ENCODE measurements at places on chromosomes 11 and 22. TPM values are rescaled to one million over a fixed set of nuclear protein-coding genes. Genes with fewer than 3 reads are reported as not detected.

DNA sequence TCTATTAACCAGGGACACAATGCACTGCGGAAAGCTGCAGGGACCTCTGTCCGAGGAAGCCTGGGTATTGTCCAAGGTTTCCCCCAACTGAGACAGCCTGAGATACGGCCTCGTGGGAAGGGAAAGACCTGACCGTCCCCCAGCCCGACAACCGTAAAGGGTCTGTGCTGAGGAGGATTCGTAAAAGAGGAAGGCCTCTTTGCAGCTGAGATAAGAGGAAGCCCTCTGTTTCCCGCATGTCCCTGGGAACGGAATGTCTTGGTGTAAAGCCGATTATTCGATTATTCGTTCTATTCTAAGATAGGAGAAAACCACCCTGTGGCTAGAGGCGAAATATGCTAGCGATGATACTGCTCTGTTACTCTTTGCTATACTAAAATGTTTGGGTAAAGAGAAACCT is 5.2 kb downstream of the BET1L start:
- no peak for DNase-seq

- no peak for DNase-seq
Observed at GRCh38 chr11:118059246-118059940, 17.5 kb upstream of the TMPRSS4 start.

DNA sequence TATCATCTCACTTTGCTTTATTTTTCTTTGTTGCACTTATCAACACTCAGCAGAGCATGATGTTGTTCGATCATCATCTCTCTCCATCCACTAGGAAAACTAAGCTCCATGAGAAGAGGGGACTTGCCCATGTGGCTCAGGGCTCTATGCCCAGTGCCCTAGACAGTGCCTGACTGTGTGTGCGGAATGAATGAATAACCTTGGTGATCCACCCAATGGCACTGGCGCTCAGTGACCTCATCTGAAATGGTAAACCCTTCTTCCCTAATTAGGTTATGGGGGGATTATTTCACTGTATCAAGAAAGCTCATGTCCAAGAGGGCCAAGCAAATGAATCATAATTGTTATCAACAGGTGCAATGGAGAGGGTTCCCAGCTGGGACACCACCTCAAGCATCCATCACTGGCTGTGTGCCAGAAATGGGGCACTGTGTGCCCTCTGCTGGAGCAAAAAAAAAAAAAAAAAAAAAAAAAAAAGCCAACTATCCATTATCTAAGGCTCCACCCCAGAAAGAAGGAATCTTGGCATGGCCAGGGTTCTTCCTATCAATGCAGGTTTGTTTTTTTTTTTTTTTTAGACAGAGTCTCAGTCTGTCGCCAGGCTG is 172.6 kb downstream of the LARGE1 start:
- DNase-seq, result peak; percentile 91

DNA sequence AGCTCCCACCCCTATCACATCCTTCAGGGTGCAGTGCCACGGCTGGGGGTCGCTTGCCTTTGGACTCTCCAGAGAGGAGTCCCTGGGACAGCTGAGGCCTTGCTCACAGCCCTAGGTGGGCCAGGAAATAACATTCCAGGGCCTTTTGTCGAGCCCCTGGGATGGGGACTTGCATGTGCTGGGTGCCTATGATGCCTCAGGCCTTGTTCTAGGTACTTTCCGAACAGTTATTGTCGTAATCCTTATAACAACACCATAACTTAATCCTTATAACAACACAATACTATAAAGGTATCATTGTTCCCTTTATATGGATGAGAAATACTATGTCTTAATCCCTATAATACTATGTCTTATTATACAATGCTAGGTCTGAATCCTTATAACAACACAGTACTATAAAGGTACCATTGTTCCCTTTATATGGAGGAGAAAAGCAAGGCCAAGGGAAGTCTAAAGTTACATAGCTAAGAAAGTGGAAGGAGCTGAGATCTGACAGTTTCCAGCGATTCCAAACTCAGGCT is 236.5 kb downstream of the ST3GAL4 start:
- no peak for DNase-seq

- no peak for DNase-seq
Observed at GRCh38 chr11:109034339-109034696, 369.4 kb downstream of the DDX10 start.

DNA sequence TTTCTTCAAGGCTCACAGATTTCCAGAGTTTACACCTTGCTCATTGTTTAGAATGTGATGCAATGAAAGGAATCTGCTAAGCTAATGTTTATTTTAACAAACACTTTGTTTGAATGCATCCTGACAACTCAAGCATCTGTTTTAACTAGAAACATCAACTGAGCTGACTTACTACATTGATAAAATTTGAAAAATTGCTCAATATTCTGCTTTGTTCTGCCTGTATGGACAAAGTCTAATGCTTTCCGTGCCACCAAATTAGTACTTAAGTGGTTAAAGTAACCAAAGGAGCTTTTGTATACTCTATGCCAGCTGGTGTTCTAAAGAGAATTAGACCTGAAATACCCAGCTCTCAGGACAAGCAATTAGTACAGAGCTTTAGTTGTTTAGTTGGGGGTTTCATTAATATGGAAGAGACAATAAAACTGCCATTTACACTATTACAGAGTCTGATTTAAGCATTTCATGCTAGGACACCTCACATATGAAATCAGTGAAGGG is 105.2 kb downstream of the MAML2 start:
- no peak for DNase-seq

DNA sequence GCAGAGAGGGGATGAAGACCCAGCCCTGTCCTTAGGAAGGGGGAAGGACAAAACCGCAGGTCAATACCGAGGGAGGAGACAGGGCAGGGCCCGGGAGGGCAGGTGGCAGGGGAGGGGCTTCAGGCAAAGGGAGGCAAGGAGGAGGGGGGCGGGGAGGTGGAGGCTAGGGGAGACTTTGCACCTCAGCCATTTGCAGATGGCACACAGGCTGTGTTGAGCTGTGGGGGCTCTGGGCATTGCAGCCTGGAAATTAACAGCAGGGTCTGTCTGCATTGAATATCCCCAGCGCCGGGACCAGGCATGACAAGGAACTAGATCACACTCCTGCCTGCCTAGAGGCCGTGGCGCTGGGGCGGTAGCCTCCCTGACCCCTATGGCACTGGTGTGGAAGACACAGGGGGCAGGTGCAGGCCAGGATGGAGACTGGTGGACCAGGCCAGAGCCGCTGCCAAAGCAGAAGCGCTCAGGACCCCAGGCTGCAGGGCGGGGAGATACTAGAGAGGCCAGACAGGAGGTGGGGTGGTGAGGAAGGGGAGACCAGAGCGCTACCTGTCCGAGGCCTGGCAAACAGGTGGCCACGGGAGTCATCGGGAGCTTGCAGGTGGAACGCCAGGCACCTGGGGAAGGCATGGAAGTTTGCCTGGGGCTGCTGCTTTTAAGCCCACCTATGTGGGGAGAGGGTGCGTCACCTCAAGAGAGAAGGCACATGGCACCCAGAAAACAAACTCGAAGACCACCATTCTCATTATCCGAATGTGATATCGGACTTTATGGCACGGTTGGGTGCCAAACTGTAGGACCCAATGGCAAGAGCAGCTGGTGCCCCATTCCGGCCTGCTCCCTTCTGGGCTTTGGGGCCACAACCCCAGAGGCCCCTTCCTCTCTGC is 11.5 kb downstream of the CBX6 start:
- no peak for DNase-seq

DNA sequence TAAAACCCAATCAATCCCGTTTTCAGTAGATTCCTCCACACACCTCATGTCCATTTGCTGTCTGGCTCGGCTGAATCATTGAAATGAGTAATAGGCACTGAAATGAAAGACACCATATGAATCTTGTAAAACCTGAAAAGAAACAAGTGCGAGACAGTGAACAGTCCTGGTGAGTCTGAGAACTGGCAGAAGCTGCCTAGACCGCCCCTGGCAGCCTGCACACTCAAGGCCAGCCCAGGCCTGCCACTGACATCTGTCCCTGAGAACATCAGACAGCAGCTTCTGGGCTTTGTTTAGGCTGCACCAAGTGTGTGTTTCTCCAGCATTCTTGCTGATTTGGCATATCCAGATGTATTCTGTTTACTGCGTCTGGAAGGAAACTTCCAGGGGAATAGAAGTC is 44.8 kb downstream of the ENDOD1 start:
- DNase-seq, result no peak

DNA sequence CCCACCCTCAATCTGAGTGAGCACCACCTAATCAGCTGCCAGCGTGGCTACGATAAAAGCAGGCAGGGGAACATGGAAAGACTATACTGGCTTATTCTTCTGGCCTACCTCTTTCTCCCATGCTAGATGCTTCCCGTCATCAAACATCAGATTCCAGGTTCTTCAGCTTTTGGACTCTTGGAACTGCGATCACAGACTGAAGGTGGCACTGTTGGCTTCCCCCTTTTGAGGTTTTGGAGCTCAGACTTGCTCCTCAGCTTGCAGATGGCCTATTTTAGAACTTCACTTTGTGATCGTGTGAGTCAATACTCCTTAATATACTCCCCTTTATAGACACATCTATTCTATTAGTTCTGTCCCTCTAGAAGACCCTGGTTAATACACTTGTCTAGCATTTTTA is 543.7 kb upstream of the RAG2 start:
- DNase-seq, result peak; percentile 12

DNA sequence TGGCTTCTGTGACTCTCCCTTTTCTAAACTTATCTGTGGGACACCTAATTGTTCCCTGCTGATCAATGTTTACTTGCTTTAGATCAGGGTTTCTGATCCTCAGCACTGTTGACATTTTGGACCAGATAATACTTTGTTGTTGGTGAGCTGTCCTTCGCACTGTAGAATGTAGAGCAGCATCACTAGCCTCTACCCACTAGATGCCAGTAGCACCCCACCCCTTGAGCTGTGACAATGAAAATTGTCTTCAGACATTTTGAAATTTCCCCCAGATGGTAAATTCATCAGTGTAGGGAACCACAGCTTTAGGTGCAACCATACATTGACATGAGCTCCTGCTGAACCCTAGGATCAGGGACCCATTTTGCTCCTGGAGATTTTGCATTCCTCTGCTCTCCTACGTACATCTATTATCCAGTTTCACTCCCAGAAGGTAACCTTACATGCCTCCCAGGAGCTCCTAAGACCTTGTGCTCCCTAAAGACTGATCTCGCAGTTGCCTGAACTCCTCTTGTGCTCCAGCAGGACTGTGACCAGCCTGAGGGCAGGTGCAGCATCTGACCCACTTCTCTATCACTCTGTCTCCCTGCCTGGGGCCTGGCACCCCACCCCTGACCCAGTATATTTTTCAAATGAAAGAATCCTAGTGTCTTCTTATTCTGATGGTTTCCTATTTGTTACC is 107.8 kb downstream of the FAR1 start:
- peak; percentile 62 for DNase-seq

- DNase-seq, result no peak
Observed at GRCh38 chr11:108592591-108593213, 866 bp downstream of the EXPH5 start.

DNA sequence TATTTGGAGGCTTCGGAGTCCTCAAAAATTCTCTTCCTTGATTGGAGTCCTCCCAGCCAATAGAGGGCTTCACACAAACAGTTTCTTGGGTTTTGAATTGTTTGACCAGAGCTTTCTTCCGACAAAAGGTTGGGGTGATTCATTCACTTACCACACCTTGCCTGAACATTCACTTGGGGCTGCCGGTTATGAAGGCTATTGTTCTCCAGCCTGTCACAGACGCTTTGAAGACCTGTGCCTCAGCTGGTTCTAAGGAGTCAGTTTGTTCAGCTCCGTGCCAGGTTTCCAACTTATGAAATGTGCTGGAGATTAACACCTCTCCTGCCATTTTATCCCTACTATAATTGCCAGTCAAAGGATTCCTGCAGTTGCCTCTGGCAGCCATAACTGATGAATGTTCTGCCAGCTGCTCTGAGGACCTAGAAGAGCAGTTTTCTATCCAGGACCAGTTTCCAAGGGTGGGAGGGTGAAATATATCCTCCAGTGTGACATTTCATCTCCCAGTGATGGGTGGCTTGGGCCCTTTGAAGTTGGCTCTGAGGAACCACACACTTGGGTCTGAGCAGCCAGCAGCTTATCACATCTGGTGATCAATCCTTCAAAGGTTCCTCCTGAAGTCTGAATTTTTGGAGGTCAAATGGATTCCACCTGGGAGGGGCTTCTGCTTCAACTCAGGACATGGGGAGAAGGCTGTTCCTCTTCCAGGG is 31.4 kb downstream of the LIMK2 start:
- peak; percentile 39 for DNase-seq

DNA sequence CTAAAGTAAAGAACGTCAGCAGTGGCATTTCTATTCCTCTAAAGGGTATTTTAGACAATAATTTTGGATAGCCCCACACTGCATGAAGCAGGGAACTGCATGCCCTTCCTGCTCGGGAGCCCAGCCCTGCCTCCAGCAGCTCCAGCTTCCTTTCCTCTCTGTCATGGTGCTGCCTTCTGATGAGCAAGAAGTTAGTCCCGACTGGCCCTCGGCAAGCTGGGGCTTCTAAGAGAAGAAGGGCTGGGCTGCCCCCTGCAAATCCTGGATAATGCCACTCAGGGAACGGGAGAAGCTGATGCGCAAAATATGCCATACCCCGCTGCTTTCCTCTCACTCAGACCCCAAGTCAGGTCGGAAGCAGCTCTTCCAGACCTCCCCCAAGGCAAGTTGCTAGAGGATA is 296.4 kb downstream of the ETS1 start:
- no peak for DNase-seq

DNA sequence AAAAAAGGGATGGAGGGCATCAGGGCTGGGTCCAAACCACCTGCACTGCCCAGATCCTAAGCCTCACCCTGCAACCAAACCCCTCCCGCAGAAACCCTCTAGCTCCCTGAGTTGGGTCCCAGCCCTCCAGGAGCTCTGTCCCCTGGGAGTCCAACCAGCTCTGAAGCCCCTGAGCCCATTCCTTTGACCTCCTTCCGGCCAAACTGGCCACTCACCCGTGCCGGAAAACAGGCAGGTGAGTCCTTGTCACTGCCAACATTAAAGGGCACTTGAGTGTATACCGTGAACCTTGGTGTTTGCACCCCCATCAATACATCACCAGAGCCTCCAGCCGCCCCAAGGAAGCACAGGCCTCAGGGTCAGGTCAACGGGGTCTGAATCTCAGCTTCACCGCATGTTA is 11.5 kb downstream of the MS4A15 start:
- no peak for DNase-seq

DNA sequence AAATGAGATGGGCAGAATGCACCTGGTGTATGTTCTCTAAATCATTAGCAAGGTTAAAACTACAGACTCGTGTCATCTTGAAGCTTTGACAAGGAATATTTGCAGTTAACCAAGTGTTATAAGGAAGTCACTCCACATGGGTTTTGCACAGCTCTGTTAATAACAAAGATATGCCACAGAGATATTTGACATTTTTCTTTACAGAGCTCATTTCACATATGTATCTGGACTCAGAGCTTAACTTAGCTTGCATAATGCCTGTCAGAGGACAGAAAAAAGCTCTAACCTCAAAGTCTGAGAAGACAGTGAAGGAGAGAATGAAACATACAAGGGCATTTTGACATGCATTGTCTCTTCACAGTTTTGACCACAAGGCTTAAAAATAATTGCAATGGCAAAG is 105.5 kb downstream of the C11orf87 start:
- DNase-seq, result no peak

- no peak for DNase-seq
Observed at GRCh38 chr11:119905162-119905561, 176.2 kb upstream of the NECTIN1 start.

The VWA5A gene
- 38.1 TPM for total RNA-seq

The MYO7A gene
- 3.5 TPM for total RNA-seq

The CEND1 gene
- total RNA-seq, result 1.5 TPM

The HSPB2 gene
- total RNA-seq, result 1.0 TPM

The GDPD4 gene
- not detected for total RNA-seq

The TMA7B gene
- total RNA-seq, result not detected

The MUC5B gene
- not detected for total RNA-seq

The LAYN gene
- 0.67 TPM for total RNA-seq

The BRSK2 gene
- total RNA-seq, result not detected

The OR8G5 gene
- not detected for total RNA-seq
